ENCODE measurements at places on chromosomes 12 and 14.

DNA sequence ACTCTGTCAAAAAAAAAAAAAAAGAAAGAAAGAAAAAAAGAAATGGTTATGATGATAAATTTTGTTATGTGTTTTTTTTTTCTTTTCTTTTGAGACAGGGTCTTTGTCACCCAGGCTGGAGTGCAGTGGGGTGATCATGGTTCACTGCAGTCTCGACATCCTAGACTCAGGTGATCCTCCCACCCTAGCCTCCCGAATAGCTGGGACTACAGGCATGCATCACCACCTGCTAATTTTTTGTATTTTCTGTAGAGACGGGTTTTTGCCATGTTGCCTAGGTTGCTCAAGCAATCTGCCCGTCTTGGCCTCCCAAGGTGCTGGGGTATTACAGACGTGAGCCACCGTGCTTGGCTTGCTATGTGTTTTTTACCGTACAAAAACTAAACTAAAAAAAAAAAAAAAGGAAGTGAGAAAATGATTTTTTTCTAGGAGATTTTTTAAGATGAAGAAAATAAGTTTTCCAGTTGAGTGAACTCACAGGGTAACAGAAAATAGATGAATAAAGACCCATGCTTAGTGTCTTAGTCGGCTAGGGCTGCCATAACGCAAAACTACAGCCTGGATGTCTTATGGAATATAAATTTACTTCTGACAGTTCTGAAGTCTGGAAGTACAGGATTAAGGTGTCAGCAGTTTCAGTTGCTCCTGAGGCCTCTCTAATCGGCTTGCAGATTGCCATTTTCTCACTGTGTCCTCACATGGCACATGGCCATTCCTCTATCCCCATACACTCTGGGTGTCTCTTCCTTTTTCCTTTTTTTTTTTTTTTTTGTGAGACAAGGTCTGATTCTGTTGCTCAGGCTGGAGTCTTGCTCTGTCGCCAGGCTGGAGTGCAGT lies 13.2 kb upstream of the APOF start:
- DNase-seq, result no peak

DNA sequence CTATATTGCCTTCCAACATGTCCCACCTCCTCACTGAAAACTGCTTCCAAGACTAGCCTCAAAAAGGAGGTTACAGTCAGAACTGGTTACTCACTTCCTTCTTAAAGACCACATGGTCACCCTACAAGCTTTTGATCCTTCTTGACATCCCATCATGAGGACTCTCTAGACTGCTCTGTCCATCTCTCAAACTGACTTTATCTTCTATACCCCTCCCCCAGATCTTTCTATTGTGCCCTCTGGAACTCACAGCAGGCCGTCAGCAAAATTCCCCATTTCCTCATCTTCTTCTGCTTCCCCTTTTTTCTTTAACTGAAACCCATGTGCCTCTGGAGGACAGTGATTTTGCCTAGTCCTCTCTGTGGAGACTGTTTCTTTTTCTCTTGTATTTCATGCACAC lies 18.1 kb upstream of the IGF1 start:
- peak; percentile 35 for DNase-seq

DNA sequence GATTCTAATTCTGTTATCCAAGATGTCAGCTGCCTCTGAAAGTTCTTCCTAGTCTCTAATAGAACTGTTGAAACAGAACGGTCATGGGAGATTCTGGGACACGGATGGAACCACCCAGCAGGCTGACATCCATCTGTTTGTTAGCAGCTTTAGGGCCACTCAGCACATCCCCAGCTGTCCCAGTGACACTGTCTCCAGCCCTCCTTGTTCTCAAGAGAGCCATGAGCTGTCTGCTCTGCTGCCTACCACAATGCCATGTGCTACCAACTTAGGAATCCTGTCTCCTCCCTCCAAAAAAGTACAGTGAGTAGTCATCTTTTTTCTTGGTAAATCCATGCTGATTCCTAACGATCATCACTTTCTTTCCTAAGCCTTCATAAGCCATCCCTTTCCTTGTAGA lies 130.5 kb downstream of the ZFP36L1 start:
- no peak for DNase-seq

GRCh38 chr12:65307169-65307501 lies 28.7 kb downstream of the MSRB3 start:
- no peak for DNase-seq

- no peak for DNase-seq
Measured at GRCh38 chr12:59181196-59181777, 261.0 kb upstream of the LRIG3 start.

GRCh38 chr12:109953656-109954055 lies 42.5 kb downstream of the GIT2 start:
- DNase-seq, result no peak

DNA sequence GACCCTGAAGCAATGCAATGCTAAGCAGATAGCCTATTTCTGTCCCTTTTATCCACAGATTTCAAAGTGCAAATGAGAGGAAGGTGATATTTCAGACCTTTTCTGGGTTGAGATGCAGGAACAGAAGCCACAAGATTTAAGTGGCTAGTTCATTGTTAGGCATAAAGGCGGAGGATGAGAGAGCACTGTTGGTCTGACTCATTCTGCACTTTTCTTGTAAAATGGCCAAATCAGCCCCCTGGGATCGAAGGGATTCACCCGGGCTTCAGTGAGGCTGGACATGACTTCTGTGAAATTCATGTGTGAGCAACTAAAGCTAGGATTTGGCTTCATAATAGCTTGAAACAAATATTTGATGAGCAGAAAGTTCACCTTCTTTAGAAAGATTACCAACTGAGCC lies 101.9 kb upstream of the OVCH1 start:
- no peak for DNase-seq

DNA sequence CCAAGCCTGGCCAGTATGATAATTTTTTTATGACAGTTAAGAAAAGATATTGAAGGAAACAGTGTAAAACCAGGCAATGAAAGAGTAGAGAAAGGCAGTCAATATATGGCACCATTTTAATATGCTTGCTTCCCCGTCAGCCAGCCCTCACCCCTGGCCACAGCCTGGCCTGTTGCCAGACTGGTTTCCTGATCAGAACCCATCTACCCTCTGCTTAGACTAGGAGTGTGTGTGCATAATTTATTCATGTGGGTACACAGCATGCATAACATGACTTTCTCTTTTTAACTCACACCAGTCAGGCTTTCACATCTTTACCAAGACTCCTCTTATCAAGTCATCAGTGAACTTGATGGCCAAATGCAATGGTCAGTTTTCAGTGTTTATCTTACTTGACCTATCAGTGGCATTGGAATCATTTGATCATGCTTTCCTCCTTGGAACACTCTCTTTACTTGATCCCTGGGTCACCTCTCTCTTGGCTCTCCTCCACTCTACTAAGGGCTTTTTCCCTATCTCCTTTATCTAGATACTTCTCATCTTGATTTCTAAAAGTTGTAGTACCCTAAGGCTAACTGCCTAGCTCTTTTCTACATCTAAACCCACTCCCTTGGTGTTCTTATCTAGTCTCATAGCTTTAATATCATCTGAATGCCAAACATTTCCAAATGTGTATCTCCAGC lies 10.0 kb upstream of the GPR19 start:
- DNase-seq, result no peak

DNA sequence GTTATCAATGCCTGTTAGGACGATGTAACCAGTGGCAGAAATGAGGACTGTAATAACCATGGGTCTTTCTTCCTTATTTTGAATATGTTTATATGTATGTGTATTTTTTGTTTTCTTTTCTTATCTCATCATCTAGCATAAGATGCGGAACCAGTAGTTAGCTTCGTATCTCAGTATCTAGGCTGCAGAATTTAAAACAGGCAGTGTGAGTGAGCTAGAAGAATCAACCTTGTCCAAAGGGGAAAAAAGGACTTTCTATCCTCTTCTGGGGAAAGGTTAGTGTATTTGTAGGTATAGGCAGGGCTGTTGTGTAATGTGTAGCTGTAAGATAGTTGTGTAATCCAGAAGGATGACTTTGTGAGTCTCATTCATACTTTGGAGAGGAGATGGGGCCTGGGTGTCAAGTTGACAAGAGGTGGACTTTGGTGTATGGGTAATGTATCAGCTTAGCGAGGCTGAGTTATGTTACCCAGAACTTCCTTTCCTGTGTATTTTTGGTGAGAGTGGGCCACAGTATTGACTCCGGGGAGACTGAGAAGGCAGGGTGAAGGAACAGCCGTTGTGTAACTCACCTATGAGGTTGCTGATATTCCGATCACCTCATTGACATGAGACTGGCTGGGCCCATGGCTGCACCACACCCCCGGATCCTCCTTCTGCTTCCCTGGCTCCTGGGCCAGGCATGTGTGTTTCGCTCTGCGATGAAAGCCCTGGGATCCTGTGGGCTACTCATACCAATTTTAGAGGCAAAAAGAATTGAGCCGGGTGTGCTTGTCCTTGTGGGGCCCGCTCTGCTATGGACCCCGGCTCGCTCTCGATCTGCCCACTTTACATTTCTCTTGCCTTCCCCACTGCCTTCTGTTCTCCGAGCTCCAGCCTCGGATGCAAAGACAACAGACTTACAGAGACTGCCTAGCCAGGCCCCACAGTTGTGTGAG lies 24.3 kb downstream of the DLK1 start:
- DNase-seq, result no peak

DNA sequence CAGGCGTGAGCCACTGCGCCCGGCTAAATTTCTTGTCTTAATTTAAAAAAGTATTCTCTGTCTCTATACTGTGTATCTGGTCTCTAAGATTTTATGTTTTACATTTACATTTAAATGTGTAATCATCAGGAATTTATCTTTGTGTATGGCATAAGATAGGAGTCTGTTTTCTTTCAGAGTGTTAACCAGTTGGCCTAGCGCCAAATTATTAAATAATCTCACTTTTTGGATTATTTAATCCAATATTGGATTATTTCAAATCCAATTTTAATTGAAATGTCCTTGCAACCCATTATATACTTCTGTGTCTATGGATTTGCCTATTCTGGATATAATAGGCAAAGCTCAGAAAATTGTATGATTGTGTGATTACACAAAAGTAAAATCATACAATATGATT lies 45.0 kb downstream of the BAZ2A start:
- no peak for DNase-seq

- no peak for DNase-seq
Measured at GRCh38 chr14:106291626-106292025, 765.2 kb downstream of the TMEM121 start.

DNA sequence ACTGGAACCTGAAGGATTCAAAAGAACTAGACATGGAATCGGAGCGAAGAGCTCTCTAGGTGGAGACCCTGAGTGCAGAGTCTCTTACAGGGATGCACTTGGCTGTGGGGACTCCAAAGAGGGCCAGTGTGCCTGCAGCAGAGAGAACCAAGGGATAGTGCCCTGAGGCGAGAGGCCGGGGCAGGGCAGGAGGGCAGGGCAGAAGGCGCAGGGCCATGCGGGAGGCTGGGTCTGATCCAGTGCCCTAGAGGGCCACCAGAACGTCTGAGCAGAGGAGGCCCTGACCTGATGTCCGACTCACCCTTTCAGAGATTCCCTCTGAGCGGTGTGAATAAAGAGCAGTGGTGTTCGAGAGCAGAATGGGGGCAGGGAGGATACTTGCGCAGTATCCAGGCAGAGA lies 205.4 kb upstream of the FKBP4 start:
- no peak for DNase-seq

- DNase-seq, result peak; percentile 35
Measured at GRCh38 chr12:45122768-45123380, 72.0 kb upstream of the DBX2 start.

DNA sequence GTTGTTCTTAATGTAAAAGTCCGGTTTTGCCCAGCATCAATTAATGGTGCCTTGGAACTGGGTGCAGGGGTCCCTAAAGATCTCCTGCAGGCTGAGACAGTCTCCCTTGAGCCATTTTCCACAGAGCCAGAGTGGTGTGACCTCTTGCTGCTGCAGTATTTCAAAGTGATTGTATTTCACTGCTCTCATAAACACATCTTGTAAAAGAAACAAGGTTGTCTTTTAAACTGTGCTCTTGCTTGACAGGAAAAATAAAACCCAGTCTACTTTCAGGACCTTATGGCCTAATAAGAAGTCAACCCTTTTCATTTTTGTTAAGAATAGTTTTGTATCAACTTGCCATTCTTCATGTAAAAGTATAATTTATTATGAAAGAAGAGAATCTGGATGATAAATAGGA lies 44.7 kb downstream of the TMEM117 start:
- no peak for DNase-seq

GRCh38 chr14:51597261-51598001 lies 54.3 kb upstream of the FRMD6 start:
- DNase-seq, result no peak

DNA sequence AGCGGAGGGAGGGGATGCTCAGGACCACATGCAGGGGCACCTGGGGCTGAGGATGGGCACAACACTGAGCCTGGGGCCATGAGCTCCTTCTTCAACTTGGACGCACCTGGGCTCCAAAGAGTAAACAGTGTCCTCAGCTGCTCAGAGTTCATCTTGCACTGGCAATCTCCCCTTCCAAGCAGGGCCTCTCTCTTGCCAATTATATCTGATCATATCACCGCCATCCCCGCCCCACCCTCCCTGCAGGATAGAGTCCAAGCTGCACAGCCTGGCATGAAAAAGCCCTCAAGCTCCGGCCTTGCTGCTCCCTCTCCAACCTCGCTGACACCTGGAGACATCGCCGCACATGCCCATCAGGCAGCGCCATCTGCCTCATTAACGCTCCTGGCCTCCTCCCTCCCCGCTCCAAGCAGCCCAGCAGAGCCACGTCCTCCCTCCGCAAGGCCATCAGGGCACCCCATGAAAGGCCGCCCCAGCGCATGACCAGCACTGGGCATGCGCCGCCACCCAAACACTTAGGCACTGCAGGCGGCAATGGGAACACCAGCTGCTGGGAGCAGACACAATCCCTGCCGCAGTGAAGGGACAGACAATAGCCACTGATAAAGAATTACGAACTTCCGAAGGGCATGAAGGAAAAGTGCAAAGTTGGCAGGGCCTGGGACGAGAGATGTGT lies 88.8 kb downstream of the CHGA start:
- DNase-seq, result peak; percentile 90

DNA sequence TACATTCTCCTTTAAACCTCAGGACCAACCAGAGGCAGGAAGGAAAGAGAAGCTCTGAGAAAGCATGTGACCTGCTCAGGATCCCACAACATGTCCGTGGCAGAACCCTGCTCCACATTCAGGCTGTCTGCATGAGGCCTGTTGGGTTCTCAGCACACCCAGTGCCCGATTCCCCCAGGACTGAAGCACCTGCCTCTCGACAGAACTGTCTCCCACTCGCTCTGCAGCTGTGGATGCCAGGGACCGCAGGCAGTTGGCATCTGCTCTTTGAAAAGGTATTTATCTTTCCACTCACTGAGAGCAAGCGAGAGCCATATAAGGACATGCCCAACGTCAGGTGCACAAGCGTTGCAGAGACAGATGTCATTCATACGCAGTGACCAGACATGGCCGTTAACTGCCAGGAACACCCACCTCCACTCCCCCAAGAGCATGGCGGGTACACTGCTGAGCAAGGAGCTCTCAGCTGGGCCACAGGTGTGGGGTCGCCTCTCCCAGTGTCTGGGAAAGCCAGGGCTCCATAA lies 18.9 kb downstream of the PITPNM2 start:
- no peak for DNase-seq

- no peak for DNase-seq
Measured at GRCh38 chr14:52325126-52325525, 11.0 kb downstream of the PTGER2 start.

DNA sequence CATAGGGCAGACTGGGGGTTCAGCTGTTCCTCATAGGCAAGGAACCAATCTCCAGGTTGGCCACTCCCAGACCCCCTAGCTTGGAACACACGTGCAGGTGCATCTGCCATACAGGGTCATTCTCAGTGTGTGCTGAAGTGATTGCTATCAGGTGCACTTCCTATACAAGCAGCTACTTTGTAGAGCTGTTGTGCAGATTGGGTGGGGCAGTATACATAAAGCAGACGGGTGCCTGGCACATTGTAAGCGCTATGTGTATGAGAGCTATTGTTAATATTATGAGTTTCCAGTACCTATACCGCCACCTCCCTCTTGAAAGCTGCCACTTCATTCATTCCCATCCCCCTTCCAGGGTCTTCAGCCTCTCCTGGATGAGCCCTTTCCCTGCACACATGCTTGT lies 17.3 kb downstream of the IRF2BPL start:
- DNase-seq, result no peak

All from globus pallidus (tissue), 1 donor.